ENCODE measurements at places on chromosomes 1 and 21.

GRCh38 chr21:33402001-33402979 is 923 bp upstream of the IFNGR2 start:
- DNase-seq = peak; percentile 55
- H3K27ac ChIP-seq = peak overlapping the region; percentile 75
- peaks cover 46% of the 10 kb centered on the region for H3K27me3 ChIP-seq
- peak overlapping the region; percentile 74 for H3K4me3 ChIP-seq
- peaks cover 5% of the 10 kb centered on the region for H3K36me3 ChIP-seq

DNA sequence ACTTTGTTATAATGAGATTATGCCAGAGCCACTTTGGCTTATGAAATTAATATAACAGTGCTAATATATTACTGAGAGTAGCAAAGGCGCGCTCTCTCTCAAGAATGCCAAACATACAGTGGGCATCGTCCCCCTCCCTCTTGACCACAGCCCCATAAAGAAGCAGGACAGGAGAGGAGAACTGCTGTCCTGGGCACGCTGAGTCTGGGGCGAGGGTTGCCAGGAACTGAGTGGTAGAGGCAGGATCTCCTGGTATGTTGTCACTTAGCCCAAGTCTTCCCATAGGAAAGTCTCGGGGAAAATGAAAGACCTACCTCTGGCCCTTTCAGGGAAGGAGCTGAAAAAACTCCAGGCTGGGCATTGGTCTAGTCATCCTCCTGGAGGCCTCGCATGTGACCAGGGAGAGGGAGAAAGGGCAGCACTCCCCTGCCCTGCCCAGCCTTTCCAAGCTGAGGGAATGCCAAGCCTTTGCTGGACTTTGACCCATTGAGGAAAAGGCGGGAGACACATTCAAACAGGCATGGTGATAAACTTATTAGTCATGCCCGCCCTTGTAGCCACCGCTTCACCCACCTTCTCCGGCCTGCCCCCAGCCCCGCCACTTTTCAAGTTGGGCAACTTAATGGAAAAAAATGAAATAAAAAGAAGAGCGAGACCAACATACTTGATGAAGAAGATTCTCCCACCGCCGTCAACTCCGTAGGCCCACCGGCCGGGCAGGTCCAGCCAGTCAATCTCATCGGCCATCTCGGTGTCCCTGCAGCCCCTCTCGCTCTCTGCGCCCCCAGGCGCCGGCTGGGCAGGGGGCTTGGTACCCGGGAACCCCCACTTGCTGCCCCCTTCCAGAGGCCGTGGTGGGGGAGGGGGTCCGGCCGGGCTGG is 17.4 kb upstream of the PLEKHA6 start:
- no peak for DNase-seq
- H3K27ac ChIP-seq = no peak overlapping the region
- peaks cover 1% of the 10 kb centered on the region for H3K36me3 ChIP-seq
- peaks cover 46% of the 10 kb centered on the region for H3K27me3 ChIP-seq

DNA sequence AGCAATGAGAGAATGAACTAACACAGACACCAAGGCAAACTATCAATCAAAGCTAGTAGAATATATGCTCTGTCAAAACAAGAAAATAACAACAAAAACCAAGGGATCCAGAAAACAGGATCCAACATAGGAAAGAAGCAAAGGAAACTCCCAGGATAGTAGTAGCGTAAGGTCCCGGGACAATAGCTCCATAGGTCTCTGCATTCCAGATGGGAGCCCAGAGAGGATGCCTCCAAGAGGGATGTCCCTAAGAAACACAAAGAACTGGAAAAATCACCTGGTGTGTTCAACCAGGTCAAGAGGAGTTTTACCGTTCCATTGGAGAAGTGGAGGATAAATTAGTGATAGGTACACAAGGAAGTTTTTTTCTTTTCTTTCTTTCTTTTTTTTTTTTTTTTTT is 5.7 kb upstream of the FAM43B start:
- H3K36me3 ChIP-seq = no peaks in the 10 kb centered on the region
- H3K4me3 ChIP-seq = no peak overlapping the region
- H3K27me3 ChIP-seq = peaks cover 38% of the 10 kb centered on the region

- DNase-seq = no peak
- no peak overlapping the region for H3K27ac ChIP-seq
- no peaks in the 10 kb centered on the region for H3K36me3 ChIP-seq
- no peaks in the 10 kb centered on the region for H3K27me3 ChIP-seq
- H3K4me3 ChIP-seq = no peak overlapping the region
Measured at GRCh38 chr1:232204269-232204668, 425.7 kb downstream of the SIPA1L2 start.

DNA sequence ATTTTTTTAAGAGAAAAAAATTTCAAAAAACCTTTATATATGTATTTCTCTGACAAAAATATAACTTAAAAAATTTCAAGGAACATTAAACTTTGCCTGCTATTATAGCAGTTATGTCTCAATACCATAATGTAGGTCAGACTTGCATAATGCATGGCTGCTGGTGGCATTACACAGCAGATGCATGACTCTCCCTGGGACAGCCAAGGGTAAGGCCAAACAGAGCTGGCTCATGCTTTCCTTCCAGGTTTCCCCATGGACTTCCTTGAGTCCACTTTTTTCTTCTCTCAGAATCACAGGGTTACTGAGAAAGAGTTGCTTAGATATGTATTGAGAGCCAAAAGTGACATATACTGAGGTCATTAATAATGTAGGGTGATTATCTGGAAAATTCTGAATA is 43.7 kb downstream of the RHOU start:
- H3K36me3 ChIP-seq = no peaks in the 10 kb centered on the region
- H3K27me3 ChIP-seq = peaks cover 7% of the 10 kb centered on the region
- no peaks in the 10 kb centered on the region for H3K4me1 ChIP-seq
- no peak overlapping the region for H3K4me3 ChIP-seq

- H3K27me3 ChIP-seq = peaks cover 4% of the 10 kb centered on the region
- H3K4me1 ChIP-seq = no peaks in the 10 kb centered on the region
- no peak for DNase-seq
- H3K4me3 ChIP-seq = no peak overlapping the region
- no peaks in the 10 kb centered on the region for H3K36me3 ChIP-seq
Measured at GRCh38 chr1:171206204-171206977, 21.3 kb downstream of the FMO2 start.

DNA sequence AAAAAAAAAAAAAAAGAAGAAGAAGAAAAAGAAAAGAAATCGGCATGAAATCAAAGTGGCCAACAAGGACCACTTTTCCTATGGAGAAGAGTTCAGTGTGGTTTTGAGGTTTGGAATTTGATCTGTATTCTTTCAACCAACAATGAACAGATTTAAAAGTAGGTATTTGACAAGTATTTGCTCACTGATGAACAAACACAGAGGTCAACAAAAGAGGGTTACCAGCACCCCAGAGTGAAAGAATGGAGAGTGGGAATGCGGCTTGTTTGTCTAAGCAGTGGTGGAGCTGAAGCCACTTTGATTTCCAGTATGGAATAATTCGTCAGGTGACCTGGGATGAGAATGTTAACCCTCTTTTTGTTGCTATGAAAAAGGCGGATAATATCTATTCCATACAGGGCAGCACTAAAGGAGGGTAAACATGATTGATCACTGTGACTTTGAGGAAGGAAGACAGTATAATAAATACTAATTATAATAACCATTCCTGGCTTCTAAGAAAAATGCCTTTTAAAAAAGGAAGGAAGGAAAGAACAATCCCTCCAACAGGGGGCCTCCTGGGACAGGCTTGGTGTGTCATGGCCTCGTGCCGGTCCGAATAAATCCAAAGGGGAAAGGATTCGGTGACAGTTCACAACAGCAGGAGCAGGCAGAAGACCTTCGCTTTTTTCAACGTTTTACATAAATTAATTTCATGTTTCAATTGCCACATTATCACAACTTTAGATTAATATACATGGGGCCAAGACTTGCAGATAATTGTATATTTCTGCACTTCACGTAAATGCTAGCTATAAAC is 37.2 kb upstream of the SIM2 start:
- no peak for DNase-seq
- H3K4me3 ChIP-seq = no peak overlapping the region
- no peak overlapping the region for H3K27ac ChIP-seq

DNA sequence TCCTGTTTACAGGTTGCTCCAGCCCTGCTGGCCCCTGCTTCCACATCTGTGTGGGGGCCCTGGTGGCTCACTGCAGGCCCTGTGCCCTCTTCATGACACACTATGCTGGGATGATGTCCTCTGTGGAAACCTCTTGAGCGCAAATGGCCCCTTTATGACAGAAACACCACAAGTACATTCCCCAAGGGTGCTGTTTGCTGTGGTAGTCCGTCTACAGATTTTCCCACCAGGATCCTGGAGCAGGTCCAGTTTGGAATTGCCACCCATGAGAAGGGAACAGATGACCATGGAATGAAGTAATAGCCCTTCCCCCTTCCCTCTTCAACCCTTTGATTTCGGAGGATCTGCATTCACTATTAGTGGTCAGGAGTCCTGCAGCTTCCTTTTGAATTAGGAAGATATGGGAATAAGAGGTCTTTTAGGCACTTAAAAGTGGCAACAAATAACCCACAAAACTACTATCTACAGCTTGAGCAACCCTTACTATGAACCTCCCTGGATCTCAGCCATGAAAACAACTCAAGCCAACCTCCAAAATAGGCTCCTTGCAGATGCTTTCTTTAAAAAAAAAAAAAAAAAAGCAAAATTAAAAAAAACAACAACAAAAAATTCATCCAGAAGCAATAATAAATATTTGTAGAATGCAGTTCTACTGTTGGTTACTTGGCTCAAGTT is 121.9 kb upstream of the TSPAN2 start:
- no peak overlapping the region for H3K27ac ChIP-seq
- H3K27me3 ChIP-seq = peaks cover 6% of the 10 kb centered on the region
- DNase-seq = no peak

DNA sequence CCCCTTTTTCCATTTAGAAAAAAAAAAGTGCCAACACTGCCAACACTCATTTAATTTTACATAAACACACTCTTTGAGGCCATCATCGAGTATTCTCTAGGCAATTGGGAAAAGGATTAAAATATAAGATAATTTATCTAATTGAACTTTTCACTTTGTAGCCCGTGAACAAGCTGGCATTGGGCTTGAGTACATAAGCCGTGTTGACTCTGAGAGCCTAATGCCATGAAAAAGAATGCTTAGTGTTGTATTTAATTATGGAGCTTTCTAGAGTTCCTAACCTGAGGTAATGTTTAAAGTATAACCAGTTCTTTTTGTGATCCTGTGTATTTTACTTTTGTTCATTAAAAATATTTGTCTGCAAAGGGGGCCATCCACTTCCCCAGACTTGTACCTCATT is 193.8 kb downstream of the LYPLAL1 start:
- no peak for DNase-seq
- no peaks in the 10 kb centered on the region for H3K4me1 ChIP-seq
- no peaks in the 10 kb centered on the region for H3K27me3 ChIP-seq
- H3K36me3 ChIP-seq = no peaks in the 10 kb centered on the region

DNA sequence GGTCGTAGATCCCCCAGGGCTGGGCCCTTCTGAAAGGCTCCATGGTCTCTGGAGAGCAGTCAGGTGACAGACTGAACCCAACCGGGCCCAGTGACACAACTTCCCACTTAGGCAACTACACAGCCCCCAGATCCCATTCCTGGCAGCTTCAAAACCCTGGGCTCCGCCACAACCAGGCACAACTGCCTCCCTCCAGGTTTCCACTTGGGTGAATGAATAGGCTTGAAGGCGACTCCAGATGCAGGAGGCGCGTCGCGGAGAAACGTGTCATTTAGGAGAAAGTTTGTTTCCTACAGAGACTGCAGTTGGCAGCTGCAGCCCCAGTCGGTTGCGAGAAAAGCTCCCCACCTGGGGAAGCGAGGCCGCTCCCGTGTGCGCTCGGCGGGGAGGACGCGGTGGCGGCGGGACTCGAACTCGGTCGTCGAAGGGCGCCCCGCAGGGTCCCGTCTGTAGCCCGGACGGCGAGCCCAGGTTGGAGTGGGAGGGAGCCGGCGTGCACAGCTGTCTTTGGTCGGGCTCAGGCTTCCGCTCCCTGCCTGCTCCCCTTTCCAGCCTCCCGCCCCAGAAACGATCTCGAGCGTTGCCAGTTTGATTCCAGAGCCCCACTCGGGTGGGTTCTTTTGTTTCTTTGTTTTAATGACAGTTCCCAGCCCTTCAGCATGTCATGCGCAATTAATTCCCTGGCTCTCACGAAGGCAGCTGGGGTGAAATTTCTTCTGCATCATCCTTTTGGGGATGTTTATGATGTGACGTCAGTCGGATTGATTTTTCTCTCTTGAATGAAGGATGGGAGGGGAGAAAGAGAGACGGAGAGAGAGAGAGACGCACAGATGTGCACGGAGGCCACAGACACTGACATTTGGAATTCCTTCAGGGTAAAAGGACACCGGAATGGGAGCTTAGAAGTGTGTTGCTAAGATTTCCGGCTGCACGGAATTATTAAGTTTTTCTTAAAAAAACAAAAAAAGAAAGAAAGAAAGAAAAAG is 862 bp upstream of the SGIP1 start:
- peak overlapping the region; percentile 72 for H3K4me3 ChIP-seq
- peaks cover 63% of the 10 kb centered on the region for H3K27me3 ChIP-seq
- no peak overlapping the region for H3K27ac ChIP-seq
- peak; percentile 61 for DNase-seq

GRCh38 chr1:60759291-60759690 is 323.1 kb upstream of the NFIA start:
- H3K4me3 ChIP-seq = no peak overlapping the region
- H3K36me3 ChIP-seq = no peaks in the 10 kb centered on the region
- no peaks in the 10 kb centered on the region for H3K4me1 ChIP-seq
- no peak for DNase-seq

- peaks cover 2% of the 10 kb centered on the region for H3K27me3 ChIP-seq
- H3K27ac ChIP-seq = peak overlapping the region; percentile 67
- DNase-seq = no peak
- peaks cover 63% of the 10 kb centered on the region for H3K4me1 ChIP-seq
- H3K4me3 ChIP-seq = peak overlapping the region; percentile 2
Measured at GRCh38 chr1:26578167-26578566, 48.6 kb downstream of the RPS6KA1 start.

DNA sequence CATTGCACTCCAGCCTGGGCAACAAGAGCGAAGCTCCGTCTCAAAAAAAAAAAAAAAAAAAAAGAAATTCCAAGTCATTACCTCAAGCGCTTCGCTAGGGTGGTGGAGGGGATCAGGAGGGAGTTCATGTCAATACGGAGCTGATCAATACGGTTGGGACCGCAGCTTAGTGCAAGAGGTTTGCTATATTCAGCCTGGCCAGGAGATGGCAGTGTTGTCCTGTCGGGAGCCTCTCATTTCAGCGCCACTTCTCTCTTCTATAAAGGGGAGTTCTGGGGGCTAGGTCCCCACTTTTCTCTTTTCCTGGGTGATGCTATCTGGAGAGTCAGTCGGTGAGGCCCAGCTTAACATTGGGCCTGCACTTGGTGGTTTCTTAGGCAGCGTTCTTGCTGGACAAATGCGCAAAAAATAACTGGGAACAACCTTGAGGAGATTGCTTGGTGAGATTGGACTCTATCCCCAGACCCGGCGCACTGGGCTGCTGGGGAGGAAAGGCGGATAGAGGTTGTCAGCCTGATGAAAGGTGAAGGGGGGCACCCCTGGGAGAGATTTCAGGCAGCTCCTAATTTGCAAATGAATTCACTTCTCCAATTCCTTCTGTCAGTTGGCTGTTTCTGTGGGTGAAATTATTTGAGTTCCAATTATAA is 40.4 kb downstream of the KIAA0040 start:
- DNase-seq = peak; percentile 91
- H3K36me3 ChIP-seq = peaks cover 1% of the 10 kb centered on the region
- H3K27ac ChIP-seq = no peak overlapping the region
- H3K27me3 ChIP-seq = peaks cover 47% of the 10 kb centered on the region
- H3K4me1 ChIP-seq = peaks cover 16% of the 10 kb centered on the region

- peak overlapping the region; percentile 84 for H3K27ac ChIP-seq
- H3K36me3 ChIP-seq = peaks cover 2% of the 10 kb centered on the region
- H3K4me3 ChIP-seq = peak overlapping the region; percentile 92
Measured at GRCh38 chr1:43991200-43991475, 261 bp upstream of the CCDC24 start.
